Cerebellar nuclear complex (tissue), 1 donor: ENCODE measurements at places on chromosomes 1 and 21.

DNA sequence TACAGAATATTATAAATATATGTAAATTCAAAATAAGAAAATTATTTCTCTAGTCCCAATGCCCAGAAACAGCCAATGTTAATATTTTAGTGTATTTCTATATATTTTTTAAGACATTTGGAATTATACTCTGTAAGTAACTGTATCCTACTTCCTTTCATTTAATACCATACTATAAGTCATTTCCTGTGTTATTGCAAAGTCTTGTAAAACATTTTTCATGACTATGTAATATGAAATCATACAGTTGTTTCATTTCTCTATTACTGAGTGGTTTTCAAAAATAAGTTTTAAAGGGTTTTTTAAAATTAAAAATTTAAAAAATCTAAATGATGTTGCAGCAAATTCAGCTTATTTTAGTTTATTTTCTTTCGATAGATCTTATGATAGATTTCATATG is 2.0 kb downstream of the RNASEL start:
- no peak for DNase-seq

GRCh38 chr21:15400905-15401304 is 328.9 kb upstream of the USP25 start:
- DNase-seq, result no peak

GRCh38 chr1:84797603-84798002 is 95.4 kb downstream of the LPAR3 start:
- DNase-seq, result no peak

DNA sequence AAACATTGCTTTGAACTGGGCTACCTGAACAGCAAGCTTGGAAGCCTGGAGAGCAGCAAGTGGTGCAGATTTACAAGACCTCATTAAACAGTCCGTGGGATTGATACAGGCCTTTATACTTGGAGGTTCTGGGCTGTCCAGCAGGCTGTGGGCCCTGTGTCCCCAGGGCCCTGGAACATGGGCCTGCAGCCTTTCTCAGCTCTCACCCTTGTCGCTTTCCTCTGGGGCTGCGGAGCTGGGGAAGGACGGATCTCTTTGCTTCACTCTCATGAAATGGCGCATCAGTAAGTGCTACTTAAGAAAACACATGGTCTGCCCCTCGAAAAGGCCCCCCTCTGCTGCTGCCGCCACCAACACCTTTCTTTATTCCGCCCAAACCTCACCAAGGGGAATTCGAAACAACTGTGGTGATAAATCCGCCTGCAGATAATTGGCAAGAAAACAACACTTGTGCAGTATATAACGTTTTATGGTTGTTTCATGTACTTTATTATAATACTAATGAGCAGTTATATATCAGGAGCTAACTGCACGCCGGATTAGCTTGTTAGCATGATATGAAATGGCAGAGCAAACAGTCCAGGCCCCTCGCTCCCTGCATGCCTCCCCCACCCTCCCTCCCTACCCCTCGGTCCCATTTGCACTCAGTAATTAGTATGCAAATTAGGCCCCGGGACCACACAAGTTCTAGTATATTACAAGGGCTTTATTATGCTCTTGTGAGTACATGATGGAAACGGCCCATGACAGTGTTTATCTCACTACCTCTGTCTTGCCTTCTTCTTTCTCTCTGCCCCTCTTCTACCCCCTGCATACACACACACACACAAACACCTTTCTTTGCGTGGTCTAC is 131.5 kb downstream of the RNF220 start:
- no peak for DNase-seq

GRCh38 chr1:95371666-95372282 is 137.8 kb downstream of the RWDD3 start:
- no peak for DNase-seq

DNA sequence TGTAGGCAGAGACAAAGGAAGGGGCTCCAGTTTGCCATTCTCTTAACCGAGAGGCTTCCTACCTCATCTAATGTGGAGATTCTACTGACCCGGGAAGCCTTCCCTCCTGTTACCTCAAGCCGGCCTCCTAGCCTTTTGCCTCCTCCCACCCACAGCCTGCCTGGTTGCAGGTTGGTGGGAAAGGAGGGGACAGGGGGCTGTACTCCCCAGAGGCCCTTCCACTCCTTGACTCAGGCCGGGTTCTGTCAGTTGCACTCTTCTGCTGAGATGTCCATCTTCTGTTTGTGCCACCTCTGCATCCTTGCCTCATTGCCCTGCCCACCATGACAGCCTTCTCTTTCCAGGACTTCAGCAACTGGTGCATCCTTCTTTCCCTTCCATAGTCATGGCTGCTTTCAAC is 98.0 kb upstream of the SLC44A3 start:
- DNase-seq, result no peak

GRCh38 chr1:226187019-226187322 is 430 bp upstream of the ACBD3 start:
- no peak for DNase-seq

- DNase-seq, result no peak
These were observed 37.4 kb downstream of the TRIT1 start for GRCh38 chr1:39845569-39846566.

GRCh38 chr1:82048596-82048995 is 247.9 kb downstream of the ADGRL2 start:
- no peak for DNase-seq

DNA sequence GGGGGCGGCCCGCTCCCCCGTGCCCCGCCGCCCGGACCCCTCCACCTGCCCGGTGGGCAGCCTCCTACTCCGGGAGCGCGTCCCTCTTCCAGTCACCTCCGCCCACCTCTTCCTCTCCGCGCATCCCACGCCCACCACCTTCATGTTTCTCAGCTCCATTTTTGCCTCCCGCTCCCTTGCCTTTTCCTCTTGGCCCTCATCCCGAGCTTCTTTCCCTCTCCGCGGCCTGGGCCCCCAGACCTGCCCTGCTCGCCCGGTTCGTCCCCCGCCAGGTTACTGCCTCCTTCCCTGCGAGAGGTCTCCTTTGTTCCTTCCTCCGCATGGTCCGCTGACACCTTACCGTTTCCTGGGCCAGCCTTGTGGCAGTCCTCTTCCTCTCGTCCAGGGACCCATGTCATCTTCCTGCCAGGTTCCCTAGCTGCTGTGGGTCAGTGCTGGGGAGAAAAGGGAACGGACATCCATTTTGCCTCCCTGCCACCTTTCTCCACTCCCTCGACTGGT is 563 bp downstream of the QSOX1 start:
- DNase-seq, result no peak

DNA sequence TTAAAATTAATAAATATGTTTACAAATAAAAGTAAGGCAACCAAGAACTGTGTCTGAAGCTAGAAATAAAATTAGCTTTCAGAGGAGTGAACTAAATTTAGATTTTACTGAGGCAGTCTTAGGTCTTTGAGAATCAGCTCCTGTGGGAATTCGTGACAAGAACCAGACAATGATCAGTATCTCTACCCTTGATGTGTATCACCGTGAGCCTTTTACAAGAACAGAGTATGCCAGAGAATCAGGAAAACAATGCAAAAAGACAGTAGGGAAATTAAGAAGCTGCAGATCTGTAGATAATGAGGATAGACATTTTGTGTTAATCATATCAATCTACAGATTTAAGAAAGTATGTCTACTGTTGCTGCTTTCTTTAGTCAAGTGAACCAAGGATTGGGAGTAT is 351.0 kb downstream of the COL11A1 start:
- DNase-seq, result no peak

GRCh38 chr1:154155251-154155650 is 378 bp upstream of the NUP210L start:
- DNase-seq, result no peak

GRCh38 chr1:41674522-41674921 is 190.0 kb upstream of the EDN2 start:
- DNase-seq, result no peak
